ENCODE measurements at places on chromosomes 5 and 9.

GRCh38 chr5:96004087-96004486 is 42.4 kb upstream of the ELL2 start:
- no peak for DNase-seq

DNA sequence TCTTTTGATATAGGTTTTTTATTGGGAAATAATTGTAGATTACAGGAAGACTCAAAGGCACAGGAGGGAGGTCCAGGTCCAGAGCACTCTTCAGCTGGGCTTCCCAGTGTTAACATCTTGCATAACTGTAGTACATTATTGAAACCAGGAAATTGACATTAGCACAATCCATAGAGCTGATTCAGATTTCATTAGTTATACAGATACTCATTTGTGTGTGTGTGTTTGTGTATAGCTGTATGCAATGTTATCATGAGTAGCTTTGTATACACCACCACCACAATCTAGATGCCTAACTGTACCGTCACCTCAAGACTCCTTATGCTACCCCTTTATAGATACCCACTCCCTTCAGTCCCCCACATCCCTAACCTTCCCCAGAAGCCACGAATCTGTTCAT is 47.9 kb downstream of the SLC36A1 start:
- DNase-seq: no peak

- no peak for DNase-seq
Measured at GRCh38 chr5:108148715-108149139, 233.2 kb downstream of the FBXL17 start.

DNA sequence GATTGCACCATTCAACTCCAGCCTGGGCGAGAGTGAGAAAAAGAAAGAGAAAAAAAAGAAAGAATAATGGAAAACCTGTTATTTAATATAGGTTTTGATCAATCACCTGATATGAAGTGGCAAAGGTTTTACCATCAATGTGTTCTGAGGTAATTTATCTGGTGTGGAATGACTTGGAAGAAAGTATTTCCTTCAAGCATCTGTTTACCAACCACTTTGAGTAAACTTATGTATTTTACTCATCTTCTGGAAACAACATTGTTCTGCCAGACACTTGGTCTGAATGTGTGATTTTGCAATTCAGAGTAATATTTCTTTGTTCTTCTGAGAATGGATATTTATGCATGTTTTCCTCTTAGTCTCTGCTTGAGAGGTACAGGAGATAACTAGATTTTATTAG is 24.3 kb downstream of the KIF2A start:
- DNase-seq: no peak

- no peak for DNase-seq
Measured at GRCh38 chr5:168831383-168831782, 252.2 kb upstream of the PANK3 start.

- no peak for DNase-seq
Measured at GRCh38 chr5:176578391-176578808, 29.3 kb downstream of the CDHR2 start.

- DNase-seq: no peak
Measured at GRCh38 chr5:142426129-142427014, 101.6 kb upstream of the SPRY4 start.

- DNase-seq: no peak
Measured at GRCh38 chr5:145824040-145824439, 11.1 kb downstream of the PRELID2 start.

GRCh38 chr5:95086927-95087815 is 197.7 kb downstream of the MCTP1 start:
- no peak for DNase-seq

DNA sequence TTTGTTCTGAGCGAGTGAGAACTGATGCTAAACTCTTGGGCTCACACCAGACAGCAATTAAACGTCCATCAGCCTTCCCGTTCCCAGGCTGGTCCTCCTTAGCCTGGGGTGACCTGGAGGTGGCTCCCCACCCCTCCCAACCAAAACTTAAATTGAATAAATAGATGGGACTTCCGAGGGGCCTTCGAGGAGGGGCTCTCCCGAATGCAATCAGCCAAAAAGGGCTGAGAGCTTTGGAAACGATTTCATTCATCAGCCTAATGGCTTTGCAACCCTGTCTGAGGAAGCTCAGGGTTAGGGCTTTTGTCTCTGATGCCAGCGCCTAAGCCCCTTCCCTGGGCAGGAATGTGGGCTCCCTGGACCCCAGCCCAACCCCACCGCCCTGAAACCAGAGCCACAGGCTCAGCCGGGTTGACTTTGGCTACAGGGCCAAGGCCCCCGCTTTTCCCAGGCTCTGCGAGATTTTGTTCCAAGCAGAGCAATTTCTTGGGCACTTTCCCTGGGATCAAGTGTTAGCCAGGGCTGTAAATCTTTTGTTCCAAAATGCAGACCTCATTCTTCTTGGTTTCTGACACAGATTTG is 29.2 kb downstream of the LHX3 start:
- no peak for DNase-seq

DNA sequence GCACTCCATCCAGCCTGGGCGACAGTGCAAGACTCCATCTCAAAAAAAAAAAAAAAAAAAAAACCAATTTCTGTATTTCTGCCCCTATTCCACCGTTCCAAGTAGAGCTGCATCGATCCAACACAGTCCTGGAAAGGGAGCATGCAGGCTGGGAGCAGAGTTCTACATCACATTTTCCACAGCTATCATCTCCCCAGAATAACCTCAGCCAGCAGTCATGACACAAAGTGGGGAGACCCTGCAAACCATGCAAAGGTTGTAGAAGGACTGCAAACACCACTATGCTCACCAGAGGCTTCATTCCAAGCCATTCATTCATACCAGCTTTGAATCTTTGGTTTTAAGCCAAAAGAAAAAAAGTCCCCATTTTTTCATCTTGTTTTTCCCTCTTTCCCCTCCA is 20.8 kb upstream of the ZNF354A start:
- DNase-seq: no peak

- DNase-seq: no peak
Measured at GRCh38 chr9:76020652-76021051, 130.2 kb downstream of the PCSK5 start.

- peak; percentile 23 for DNase-seq
Measured at GRCh38 chr5:142717582-142718215, 31.8 kb upstream of the FGF1 start.

DNA sequence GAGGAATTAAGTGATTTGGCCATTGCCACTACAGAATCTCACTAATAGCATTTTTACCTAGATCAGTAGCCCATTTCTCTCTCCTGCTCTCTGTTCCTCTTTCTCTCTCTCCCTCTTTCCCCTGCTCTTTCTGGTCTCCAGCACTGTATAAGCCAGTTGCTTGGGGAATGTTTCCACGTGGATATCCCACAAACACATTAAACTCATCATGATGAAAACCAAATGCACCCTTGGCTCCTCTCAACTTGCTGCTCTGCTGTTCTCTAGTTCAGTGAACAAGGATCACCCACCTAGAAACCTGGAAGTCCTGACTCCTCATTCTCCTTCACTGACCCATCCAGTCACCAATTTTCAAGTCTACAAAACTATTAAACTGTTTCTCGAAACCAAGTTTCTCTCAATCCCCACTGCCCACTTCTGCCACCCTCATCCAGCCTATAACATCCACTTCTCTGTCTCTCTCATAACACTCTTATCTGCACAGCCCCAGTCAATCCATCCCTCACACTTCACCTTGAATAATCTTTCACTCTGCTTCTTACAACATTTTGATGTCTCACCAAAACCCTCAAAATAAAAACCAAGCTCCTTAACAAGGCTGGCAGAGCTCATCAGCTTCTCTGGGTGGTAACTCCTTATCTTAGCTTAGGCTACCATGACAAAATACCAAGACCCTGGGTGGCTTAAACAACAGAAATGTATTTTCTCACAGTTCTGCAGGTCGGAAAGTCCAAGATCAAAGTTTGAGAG is 79.3 kb downstream of the ARL15 start:
- no peak for DNase-seq

DNA sequence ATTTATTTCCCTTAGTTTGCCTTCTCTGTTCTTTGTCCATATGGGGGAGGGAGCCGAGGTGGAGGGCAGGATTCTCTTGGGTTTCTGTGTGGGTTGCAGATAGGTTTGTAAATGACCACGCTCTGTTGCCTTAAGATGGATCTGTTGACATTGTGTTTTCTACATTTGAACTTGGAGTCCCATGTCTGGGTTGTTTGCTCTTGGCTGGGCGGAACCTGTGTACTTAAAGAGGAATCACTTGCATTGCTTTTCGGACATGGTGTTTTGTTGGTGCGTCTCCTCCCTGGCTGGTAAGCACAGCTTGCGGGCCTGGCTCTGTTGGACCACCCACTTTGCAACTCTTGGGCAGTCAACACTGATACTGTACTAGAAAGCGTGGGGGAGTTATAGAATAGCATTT is 45.9 kb downstream of the EHMT1 start:
- no peak for DNase-seq

GRCh38 chr9:127050591-127051001 is 71.8 kb downstream of the ANGPTL2 start:
- peak; percentile 67 for DNase-seq

DNA sequence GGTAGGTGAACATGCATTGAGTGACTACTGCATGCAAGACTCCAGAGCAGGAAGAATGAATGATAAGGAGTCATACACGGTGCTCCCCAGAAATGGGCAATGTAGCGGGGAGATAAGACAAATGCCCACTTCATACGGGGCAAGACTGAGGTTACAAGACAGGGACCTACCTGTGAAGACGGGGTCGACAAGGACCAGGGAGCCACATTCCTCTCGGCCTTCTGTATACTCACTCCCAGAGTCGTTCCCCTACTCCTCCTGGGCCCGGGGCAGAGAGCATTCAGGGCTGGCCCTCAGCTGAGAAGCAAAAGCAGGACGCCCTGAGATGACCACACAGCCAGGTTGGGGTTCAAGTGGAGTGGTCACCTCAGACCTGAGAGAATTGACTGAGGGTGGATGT is 26.7 kb downstream of the PITX1 start:
- DNase-seq: no peak

GRCh38 chr9:72955571-72955970 is 2.7 kb upstream of the ALDH1A1 start:
- DNase-seq: no peak

Measured in C1 segment of cervical spinal cord (tissue), 14 donors.